ENCODE measurements at places on chromosomes 11 and 22. TPM values are rescaled to one million over a fixed set of nuclear protein-coding genes. Genes with fewer than 3 reads are reported as not detected.

DNA sequence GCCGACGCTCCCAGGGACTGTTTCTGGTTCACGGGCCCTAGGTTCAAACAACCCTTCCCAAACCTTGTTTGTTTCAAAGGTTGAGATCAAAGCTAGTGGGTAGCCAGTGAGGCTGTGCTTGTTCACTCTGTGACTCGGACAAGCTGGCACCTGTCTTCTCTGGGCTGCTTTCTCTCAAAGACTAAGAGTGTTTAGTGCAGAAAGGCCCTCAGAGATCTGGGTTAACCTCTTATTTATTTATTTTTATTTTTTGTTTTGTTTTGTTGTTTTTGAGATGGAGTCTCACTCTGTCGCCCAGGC lies 13.0 kb upstream of the MALAT1 start:
- H3K4me1 ChIP-seq: peaks cover 44% of the 10 kb centered on the region
- H3K4me3 ChIP-seq: no peak overlapping the region
- peak overlapping the region; percentile 57 for H3K27ac ChIP-seq
- no peaks in the 10 kb centered on the region for H3K27me3 ChIP-seq
- no peaks in the 10 kb centered on the region for H3K36me3 ChIP-seq

DNA sequence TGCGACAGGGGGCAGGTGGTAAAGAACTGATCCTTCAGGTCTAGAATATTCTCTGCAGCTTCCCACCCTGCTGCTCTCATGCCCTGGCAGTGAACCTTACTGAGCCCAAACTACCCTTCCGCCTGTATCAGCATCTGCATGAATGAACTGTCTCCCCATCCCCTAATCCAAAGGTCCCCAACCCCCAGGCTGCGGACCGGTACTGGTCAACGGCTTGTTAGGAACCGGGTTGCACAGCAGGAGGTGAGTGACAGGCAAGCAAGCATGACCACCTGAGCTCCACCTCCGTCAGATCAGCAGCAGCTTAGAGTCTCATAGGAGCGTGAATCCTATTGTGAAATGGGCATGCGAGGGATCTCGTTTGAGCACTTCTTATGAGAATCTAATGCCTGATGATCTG lies 58.2 kb upstream of the LMO1 start:
- H3K4me3 ChIP-seq: no peak overlapping the region
- H3K36me3 ChIP-seq: no peaks in the 10 kb centered on the region
- DNase-seq: no peak
- no peaks in the 10 kb centered on the region for H3K27me3 ChIP-seq
- no peak overlapping the region for H3K27ac ChIP-seq
- H3K4me1 ChIP-seq: no peaks in the 10 kb centered on the region

GRCh38 chr11:62652161-62653006 lies 718 bp downstream of the INTS5 start:
- no peaks in the 10 kb centered on the region for H3K27me3 ChIP-seq
- H3K36me3 ChIP-seq: peaks cover 7% of the 10 kb centered on the region
- peak overlapping the region; percentile 92 for H3K27ac ChIP-seq
- no peak for DNase-seq

GRCh38 chr11:45482331-45482730 lies 183.1 kb downstream of the CHST1 start:
- no peaks in the 10 kb centered on the region for H3K4me1 ChIP-seq
- H3K27me3 ChIP-seq: no peaks in the 10 kb centered on the region
- DNase-seq: no peak
- H3K27ac ChIP-seq: no peak overlapping the region

- H3K27me3 ChIP-seq: no peaks in the 10 kb centered on the region
- H3K27ac ChIP-seq: no peak overlapping the region
- H3K36me3 ChIP-seq: no peaks in the 10 kb centered on the region
- no peaks in the 10 kb centered on the region for H3K4me1 ChIP-seq
- peak; percentile 23 for DNase-seq
- no peak overlapping the region for H3K4me3 ChIP-seq
These were observed 7.1 kb upstream of the GRAMD4 start for GRCh38 chr22:46612904-46613605.

DNA sequence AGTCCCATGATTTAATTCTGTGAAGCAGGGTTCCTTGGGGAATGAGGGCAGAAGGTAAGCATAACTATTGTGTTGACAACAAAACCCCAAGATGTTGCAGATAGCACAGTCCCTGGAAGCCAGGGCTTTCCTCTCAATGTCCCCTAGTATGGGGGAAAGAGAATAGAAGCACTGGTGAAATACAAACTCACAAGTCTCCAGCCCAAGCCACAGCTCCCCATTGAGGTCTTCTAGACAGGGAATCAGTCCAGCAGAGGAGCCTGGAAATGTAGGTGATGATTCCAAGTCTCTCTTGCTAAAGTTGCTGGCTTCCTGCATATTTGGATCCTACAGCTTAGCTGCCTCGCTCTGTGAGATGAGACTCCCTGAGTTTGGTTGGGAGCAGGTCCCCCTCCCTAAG lies 31.7 kb upstream of the DRD2 start:
- H3K4me3 ChIP-seq: no peak overlapping the region
- DNase-seq: no peak
- H3K27ac ChIP-seq: no peak overlapping the region
- H3K4me1 ChIP-seq: no peaks in the 10 kb centered on the region
- H3K36me3 ChIP-seq: no peaks in the 10 kb centered on the region
- no peaks in the 10 kb centered on the region for H3K27me3 ChIP-seq

- no peaks in the 10 kb centered on the region for H3K27me3 ChIP-seq
- H3K27ac ChIP-seq: no peak overlapping the region
- no peak overlapping the region for H3K4me3 ChIP-seq
- peak; percentile 40 for DNase-seq
- H3K4me1 ChIP-seq: no peaks in the 10 kb centered on the region
These were observed 21.5 kb downstream of the LRP4 start for GRCh38 chr11:46896719-46897406.

DNA sequence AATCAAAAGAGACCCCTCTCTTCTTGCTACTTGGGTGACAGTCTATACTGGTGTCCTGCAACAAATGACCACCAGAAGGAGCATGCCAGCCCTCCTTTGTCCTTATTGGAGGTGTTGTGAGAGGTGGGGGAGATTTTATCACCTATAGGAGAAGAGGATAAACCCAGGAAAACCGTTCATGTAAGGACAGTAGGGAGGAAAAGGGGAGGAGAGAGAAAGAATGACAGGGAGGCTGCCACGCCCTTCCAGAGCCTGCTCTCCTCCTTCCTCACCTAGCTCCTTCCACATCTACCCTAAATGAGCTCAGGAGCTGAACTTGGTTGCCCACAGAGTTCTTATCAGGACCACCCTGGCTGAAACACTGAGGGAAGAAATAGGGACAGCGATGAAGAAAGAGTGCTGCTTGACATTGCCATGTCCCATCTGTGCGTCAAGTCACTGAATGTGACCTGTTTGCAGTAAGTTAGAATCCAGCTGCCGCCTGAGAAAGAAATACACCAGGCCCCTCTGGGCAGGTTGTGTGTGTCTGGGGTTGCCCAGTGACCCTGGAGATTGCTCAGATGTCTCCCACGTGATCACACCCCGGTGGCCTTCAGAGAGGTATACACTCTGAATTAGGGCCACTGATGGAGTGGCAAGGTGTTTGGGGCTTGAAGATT lies 40.4 kb upstream of the ETS1 start:
- no peaks in the 10 kb centered on the region for H3K36me3 ChIP-seq
- no peak overlapping the region for H3K4me3 ChIP-seq
- DNase-seq: no peak
- peaks cover 5% of the 10 kb centered on the region for H3K4me1 ChIP-seq

GRCh38 chr11:94544646-94545263 lies 1.0 kb downstream of the FUT4 start:
- no peak for DNase-seq
- H3K27ac ChIP-seq: peak overlapping the region; percentile 92
- no peaks in the 10 kb centered on the region for H3K36me3 ChIP-seq
- H3K4me1 ChIP-seq: no peaks in the 10 kb centered on the region
- H3K4me3 ChIP-seq: peak overlapping the region; percentile 21
- no peaks in the 10 kb centered on the region for H3K27me3 ChIP-seq

GRCh38 chr11:14320020-14320419 lies 39.0 kb downstream of the RRAS2 start:
- no peak overlapping the region for H3K27ac ChIP-seq
- peak; percentile 50 for DNase-seq
- H3K36me3 ChIP-seq: no peaks in the 10 kb centered on the region
- no peaks in the 10 kb centered on the region for H3K27me3 ChIP-seq
- H3K4me3 ChIP-seq: no peak overlapping the region

DNA sequence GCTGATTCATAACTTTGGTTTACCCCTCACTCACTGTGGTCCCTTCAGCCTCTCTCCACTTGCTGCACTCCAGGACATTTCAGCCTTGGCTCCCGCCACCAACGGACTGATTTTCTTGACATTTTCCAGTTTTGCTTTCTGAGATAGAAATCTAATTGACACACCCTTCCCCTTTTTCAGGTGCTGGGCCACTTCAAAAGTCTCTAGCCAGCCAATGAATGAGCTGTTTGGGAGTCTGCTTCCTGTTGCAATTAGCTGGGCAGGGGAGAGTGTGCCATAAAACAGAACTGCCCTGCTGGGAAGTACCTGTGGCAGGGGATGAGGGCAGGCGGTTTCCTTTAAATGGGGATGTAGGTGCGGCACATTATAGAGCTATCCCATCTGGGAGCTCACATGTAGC lies 21.1 kb upstream of the PLET1 start:
- no peaks in the 10 kb centered on the region for H3K36me3 ChIP-seq
- no peak overlapping the region for H3K4me3 ChIP-seq
- DNase-seq: no peak
- peaks cover 4% of the 10 kb centered on the region for H3K27me3 ChIP-seq

DNA sequence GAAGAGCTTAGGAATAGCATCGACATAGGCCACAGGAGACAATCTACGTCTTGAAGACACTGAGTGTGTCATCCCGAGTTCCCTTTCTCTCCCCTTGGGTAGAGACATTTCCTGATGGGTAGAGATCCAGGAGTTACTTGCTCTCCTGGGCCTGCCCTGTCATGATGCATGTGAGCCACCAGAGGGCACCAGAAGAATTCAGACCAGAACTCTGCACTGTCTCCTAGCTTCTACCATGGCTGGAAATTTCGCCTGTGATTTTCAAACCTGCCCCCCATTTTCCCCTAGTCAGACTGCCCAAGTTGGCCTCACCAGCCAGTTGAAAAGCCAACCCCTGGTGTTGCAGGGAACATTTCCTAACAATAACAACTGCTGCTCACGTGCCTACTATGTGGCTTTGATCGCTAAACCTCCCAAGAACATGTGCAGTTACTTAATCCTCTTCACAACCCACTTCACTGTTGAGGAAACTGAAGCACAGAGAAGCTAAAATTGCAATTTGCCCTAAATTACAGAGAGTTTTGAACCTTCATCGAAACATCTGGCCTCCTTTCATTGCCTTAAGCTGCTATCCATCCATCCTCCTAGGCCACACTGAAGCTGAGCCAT lies 47.2 kb downstream of the C11orf58 start:
- H3K4me3 ChIP-seq: no peak overlapping the region
- peaks cover 3% of the 10 kb centered on the region for H3K4me1 ChIP-seq
- no peaks in the 10 kb centered on the region for H3K27me3 ChIP-seq

DNA sequence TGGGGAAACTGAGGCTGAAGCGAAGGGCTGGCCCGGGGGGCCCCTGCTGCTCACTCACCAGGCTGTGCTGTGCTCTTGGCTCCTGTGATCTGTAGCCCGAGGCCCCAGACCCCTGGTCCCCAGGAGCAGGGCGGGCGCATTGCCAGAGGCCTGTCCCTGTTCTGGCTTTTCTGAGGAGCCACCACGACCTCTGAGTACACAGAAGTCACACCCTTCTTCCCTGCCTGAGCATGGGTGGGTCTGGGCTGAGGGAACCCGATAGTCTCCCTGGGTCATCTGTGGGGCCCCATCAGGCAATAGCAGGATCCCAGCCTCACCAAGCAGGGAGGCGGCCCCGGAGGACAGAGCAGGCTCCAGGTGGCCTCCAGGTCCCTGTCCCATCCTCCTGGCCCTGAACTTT lies 5.1 kb downstream of the CASTOR1 start:
- H3K36me3 ChIP-seq: no peaks in the 10 kb centered on the region
- peaks cover 2% of the 10 kb centered on the region for H3K4me1 ChIP-seq
- no peak overlapping the region for H3K27ac ChIP-seq
- H3K4me3 ChIP-seq: no peak overlapping the region
- no peak for DNase-seq

DNA sequence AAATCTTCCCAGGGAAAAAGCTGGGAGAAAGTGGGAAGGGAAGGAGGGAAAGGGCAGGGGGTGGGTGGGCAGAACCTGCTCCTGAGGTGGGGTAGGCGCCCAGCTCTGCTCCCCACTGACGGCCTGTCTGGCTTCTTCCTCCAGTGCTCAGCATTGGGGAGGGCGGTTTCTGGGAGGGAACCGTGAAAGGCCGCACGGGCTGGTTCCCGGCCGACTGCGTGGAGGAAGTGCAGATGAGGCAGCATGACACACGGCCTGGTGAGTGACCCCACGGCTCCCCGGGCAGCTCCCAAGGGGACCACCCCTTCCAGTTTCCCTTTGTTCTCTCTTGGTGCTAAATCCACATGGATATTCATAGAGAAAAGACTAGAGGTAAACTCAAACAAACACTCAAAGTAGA lies 25.9 kb downstream of the SHANK3 start:
- no peak for DNase-seq
- H3K27me3 ChIP-seq: no peaks in the 10 kb centered on the region
- H3K4me3 ChIP-seq: no peak overlapping the region
- H3K27ac ChIP-seq: no peak overlapping the region
- no peaks in the 10 kb centered on the region for H3K4me1 ChIP-seq
- H3K36me3 ChIP-seq: no peaks in the 10 kb centered on the region

GRCh38 chr11:129295746-129296145 lies 79.9 kb upstream of the BARX2 start:
- H3K36me3 ChIP-seq: no peaks in the 10 kb centered on the region
- peak; percentile 95 for DNase-seq

DNA sequence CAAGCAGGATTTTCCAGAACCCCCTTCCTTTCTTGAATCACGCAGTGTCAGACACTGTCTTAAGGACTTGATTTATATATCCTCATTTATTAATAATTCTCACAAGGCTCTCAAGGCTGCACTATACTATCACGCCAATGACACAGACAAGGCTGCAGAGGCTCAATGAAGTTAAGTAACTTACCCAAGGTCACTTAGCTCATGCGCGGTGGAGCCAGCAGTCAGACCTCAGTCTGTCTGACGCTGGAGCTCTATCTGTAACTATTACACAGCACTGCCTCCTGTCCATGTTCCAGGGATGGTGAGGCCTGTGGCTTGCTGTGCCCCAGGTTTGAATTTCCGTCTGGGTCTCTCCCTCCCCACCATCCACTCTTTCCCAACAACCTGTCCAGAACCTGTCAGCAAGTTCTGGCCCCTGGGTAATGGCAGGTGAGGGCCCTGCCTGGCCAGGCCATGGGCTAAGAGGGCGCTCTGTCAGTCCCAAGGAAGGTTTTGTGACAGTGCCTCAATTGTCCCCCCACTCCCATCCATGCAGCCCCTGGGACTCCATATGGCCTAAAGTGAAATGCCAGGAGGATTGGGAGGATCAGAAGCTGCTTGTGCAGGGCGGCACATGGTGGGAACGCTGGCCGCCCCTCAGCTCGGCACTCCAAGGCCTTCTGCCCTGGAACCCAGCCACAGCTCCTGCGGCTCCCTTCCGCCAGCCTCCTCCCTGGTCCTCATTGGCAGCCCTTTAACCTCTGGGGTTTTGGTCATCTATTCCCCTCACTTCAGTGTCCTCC lies 8.6 kb downstream of the KCNC1 start:
- DNase-seq: no peak
- no peak overlapping the region for H3K4me3 ChIP-seq
- no peaks in the 10 kb centered on the region for H3K36me3 ChIP-seq
- H3K27ac ChIP-seq: no peak overlapping the region
- no peaks in the 10 kb centered on the region for H3K4me1 ChIP-seq

The SCGB2A2 gene
- total RNA-seq: not detected

The CDC42EP2 gene
- 12.3 TPM for total RNA-seq

The ACTN3 gene
- total RNA-seq: not detected

The SOX10 gene
- not detected for total RNA-seq

The MMP7 gene
- 0.17 TPM for total RNA-seq

The FREY1 gene
- 0.83 TPM for total RNA-seq

The MOB2 gene
- total RNA-seq: 30.1 TPM

The OR8G1 gene
- total RNA-seq: not detected

The KCNJ5 gene
- 0.51 TPM for total RNA-seq

The OR4A47 gene
- not detected for total RNA-seq
